Glutamatergic neuron (in vitro differentiated cells): ENCODE measurements at places on chromosomes 3 and 15.

GRCh38 chr15:75070674-75071073 is 47.3 kb downstream of the PPCDC start:
- H3K36me3 ChIP-seq, result peaks cover 21% of the 10 kb centered on the region
- no peaks in the 10 kb centered on the region for H3K27me3 ChIP-seq
- H3K4me3 ChIP-seq, result no peak overlapping the region
- no peak overlapping the region for H3K27ac ChIP-seq
- DNase-seq, result no peak

DNA sequence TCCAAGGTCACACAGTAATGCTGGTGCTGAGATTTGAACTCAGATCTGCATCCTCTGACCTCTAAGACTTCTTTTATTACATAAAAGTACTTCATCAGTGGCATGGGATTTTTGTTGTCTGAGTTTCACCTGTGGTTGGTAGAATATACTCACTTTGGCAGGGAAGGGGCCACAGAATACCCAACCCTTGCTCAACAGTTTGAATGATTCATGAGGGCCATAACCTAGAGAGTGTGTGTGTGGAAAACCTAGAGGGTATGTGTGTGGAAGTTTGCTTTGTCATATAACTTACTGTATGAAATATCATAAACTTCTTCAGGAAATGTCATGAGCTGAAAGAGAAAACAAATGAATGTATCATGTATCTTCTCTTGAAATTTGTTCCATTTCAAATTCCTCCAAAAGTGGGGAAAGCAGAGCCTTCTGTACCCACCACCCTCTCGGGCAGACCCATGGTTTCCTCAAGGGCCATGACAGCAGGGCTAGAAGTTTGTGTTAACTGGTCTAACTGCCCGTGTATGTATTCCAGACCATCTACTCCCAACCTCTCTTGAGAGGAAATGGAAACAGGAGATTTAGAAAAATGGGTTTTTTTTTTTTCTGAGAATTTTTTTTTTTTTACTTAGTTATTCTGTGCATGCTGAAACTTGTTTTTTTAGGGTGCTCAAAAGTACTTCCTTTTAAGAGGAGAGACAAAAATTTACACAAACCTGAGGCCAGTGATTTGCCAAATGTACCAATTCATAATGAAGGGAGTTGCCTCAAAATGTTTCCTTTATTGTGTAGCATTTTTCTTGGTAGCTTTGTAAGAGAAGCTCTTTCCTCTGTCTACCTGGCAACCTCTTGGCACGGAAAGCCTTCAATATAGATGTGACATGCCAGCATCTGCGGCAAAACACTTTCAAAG is 127.0 kb downstream of the TPRG1 start:
- H3K4me1 ChIP-seq, result no peaks in the 10 kb centered on the region
- no peak for DNase-seq
- H3K4me3 ChIP-seq, result no peak overlapping the region

- no peaks in the 10 kb centered on the region for H3K36me3 ChIP-seq
- no peak overlapping the region for H3K27ac ChIP-seq
- H3K27me3 ChIP-seq, result no peaks in the 10 kb centered on the region
Measured at GRCh38 chr3:31203960-31204795, 309.7 kb upstream of the GADL1 start.

- H3K4me3 ChIP-seq, result no peak overlapping the region
- no peak overlapping the region for H3K27ac ChIP-seq
- no peak for DNase-seq
- H3K4me1 ChIP-seq, result peaks cover 20% of the 10 kb centered on the region
Measured at GRCh38 chr3:38637906-38638305, 11.6 kb downstream of the SCN5A start.

- H3K4me3 ChIP-seq, result no peak overlapping the region
- DNase-seq, result no peak
- H3K27me3 ChIP-seq, result no peaks in the 10 kb centered on the region
- no peak overlapping the region for H3K27ac ChIP-seq
- H3K4me1 ChIP-seq, result peaks cover 16% of the 10 kb centered on the region
Measured at GRCh38 chr3:59565125-59565524, 515.3 kb upstream of the CFAP20DC start.
